ENCODE measurements at places on chromosomes 12 and 14.

- no peak for DNase-seq
These were observed 128.1 kb upstream of the MIS18BP1 start for GRCh38 chr14:45381091-45381490.

DNA sequence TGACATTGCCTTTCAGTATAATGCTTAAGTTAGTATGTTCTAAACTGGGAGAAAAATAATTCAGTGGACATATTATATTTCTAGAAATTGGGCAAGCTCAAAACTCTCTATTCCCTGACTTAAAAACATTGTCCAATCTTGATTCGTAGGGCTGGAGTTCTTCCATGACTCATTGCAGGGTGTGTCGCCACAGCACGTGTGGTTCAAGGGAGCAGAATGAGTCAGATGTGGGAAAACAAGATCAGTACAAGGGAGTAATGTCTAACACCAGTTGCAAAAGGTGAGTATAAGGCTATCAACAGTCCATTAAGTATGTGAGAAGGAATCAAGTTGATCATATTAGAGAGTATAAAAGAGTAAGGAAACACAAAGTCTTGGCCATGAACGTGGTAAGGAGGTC lies 887.0 kb downstream of the TMTC2 start:
- DNase-seq = no peak

- no peak for DNase-seq
These were observed 103.0 kb downstream of the C12orf42 start for GRCh38 chr12:103392722-103393121.

GRCh38 chr14:46490238-46490685 lies 161.3 kb downstream of the RPL10L start:
- DNase-seq = no peak

DNA sequence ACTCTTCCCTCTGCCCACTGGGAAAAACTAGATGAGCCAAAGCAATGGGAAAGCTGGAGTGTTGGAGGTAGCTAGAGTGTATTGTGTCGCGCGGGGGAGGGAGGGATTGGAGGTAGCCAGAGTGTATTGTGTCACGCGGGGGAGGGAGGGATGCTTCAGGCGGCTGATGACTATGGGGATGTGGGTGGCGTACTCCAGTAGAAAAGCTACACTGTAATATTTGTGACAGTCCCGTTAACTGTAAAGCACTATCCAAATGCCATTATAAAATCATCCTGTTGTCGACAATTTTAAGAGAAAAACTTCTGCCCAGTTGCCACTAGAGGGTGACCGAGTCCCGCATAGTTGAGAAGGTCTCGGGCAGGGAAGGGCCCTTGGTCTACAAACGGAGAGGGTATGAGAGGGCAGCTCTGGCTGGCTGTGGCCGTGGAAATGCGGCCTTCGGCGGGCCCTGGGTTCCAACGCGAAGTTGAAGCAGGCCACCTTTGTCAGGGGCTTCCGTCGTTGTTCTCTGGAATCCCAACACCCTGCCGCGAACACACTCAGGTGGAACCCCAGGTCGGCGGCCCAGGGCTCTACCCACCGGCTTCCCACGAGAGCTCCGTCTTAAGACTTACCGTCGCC lies 15.1 kb upstream of the PLEK2 start:
- DNase-seq = peak; percentile 49

GRCh38 chr12:91370086-91370868 lies 187.7 kb upstream of the DCN start:
- DNase-seq = no peak

GRCh38 chr14:36659822-36660735 lies 1.6 kb upstream of the PAX9 start:
- DNase-seq = no peak

DNA sequence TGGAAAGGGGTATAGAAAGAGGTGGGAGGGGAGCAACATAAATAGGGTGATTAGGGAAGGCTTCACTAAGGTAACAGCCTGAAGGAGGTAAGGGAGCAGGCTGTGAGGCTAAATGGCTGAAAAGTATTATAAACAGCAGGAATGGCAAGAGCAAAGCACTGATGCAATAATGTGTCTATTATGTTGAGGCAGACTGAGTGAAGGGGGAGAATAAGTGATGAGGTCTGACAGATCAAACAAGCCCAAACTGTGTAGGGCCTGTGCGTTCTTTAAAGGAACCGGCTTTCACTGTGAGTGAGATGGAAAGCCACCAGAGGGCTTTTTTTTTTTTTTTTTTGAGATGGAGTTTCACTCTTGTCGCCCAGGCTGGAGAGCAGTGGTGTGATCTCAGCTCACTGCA lies 6.7 kb upstream of the VCPKMT start:
- no peak for DNase-seq

GRCh38 chr14:104133496-104133895 lies 4.9 kb upstream of the KIF26A start:
- DNase-seq = no peak

- no peak for DNase-seq
These were observed 28.2 kb upstream of the BCL11B start for GRCh38 chr14:99300190-99300589.

DNA sequence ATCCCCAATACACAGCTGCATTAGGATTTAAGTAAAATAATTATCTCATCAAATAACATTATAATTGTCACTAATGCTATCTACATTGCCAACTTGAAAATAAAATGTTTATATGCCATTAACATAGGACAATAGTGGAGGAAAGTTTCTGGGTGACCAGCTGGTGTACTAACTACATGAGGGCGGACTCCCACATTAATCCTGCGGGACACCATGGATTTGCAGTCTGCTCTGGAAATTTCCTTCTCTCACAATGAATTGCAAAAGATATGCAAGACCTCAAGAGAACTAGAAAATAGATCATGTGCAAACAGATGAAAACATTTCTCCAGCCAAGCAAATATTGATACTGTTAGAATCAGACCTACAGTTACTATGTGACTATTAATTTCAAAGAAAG lies 390.1 kb downstream of the NAV3 start:
- DNase-seq = no peak

DNA sequence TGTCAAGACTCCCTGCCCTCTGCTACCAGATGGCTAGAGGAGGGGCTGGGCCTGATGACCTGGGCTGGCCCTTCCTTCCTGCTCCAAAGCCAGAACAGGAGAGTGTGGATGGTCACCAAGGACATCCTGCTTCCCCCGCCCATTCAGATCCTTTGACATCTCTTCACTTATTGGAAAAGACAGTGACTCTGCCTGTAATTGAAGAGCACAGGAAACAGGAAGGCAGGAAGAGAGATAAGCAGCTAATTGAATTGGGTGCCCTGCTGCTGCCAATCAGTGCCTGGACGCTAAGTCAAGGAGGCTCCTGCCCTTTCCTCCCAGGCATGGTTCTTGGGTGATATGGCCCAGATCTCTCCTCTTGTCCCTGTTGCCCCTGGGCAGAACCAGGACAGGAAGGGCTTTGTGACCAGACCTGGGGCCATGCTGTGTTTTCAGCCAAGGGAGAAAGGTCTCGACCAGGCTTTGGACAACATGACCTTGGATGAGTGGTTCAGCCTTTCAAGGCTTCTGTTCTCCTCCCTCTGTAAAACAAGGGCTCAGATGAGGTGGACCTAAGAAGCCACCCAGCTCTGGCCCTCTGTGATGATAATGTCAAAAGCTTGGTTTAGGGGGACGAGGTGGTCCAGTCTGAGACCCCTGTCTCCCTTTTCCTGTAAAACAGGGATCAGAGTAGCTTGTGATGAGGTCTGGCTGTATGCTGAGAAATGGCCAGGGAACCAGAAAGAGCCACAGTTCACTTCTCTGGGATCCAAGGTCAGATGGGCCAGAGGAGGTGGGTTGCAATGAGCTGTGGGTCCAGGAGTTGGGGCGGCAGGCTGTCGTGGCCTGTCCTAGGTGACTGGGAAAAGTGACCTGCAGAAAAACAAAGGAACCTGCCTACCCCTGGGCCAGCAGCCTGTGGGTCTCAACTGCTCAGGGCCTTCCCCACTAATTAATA lies 38.8 kb downstream of the FAM222A start:
- no peak for DNase-seq

DNA sequence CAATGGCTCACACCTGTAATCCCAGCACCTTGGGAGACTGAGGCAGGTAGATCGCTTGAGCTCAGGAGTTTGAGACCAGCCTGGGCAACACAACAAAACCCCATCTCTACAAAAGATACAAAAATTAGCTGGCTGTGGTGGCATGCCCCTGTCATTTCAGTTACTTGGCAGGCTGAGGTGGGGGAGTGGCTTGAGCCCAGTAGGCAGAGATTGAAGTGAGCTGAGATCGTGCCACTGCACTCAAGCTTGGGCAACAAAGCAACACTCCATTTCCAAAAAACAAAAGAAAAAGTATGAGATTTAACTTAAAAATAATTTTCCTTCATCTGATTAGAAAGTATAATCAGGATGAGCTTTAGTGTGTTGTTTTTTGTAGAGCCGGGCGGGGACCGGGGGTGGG lies 47.9 kb upstream of the BCAT1 start:
- no peak for DNase-seq

DNA sequence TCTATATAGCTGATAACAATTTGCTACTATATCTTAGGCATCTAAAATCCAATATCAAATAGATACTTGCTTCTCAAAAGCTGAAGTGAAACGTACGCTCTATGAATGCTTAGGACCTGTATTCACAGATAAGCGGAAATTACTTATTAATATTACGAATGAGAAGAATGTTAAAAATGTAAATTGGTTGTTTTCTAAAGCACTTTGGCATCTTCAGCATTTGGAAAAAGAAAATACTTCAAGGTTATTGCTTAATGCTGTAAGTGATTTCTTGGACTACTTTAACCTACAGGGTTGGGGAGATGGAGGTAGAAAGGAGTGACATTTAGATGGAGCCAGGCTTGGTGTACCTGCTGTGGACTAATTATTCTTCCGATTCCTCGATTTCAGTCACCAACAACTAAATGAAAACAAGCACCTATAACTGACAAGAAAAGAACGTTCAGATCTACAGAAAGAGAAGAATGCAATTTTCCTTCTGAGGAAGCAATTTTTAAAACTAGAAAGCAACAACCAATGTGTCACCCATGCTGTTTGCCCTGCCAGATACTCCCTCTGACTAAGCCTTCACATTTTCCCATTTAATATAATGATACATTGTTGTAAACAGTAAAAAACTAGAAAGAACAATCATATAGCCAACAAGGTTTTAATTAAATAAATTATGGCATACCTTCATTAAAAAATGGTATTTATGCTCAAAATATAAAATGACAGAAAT lies 49.3 kb downstream of the SLC25A21 start:
- DNase-seq = no peak

- no peak for DNase-seq
These were observed 66.1 kb downstream of the C14orf132 start for GRCh38 chr14:96105089-96105925.

GRCh38 chr12:30811966-30812365 lies 57.2 kb upstream of the CAPRIN2 start:
- no peak for DNase-seq

DNA sequence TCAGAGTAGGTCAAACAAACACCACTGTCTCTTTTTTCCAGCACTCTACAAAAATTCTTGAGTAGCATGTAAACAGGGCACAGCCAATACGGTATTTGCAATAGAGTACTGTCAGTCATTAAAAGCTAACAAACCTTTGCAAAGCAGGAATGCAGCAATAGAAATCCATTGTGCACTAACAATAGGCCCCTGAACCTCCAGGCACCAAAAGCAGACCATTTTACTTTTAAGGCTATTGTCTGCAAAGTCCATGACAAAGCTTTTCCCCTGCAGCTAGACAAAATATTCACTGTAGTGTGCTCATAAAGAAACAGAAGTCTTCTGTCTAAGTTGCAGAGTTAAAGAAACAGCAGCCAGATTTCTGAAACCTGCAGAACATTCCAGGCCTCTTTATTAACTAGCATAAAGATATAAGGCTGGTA lies 191.9 kb downstream of the SOX5 start:
- no peak for DNase-seq

DNA sequence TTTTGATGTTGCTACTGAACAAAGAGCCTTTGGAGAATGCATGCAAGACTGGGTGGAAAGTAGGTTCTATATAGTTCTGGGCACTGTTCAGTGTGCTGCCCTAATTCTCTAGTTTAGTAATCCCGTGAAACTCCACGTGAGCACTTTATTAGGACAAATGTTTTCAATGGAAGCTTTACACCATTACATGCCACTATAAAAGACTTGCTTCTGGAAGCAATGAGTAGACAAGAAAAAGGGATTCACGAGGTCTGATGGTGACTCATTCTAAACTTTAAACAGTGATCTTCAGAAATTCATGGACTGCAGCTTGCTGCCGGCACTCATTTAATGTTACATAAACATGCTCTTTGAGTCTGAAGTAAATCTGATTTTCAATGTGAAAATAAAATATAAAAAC lies 22.3 kb downstream of the ATG14 start:
- DNase-seq = no peak

DNA sequence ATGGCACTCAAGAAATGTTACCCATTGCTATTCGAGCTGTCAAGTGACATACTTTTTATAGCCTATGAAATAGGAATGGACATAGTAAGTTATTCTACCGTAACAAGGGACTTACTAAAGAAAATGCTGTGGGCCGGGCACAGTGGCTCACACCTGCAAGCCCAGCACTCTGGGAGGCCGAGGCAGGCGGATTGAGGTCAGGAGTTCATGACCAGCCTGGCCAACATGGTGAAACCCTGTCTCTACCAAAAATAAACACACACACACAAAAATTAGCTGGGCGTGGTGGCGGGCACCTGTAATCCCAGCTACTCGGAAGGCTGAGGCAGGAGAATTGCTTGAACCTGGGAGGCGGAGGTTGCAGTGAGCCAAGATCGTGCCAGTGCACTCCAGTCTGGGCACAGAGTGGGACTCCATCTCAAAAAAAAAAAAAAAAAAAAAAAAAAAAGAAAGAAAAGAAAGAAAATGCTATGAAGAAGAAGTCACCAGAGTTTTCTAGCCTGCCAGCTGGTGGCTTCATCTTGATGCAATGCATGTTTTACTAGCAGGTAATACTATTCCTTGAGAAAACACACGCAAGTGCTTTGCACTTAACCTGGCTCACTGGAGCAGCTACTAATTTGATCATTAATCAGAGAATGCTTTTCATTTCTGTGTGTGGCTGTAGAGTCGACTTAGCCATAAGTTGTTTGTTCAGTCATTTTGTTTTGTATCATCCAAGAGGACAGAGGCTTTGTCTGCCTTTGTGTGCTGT lies 166.7 kb upstream of the MYL2 start:
- DNase-seq = no peak

DNA sequence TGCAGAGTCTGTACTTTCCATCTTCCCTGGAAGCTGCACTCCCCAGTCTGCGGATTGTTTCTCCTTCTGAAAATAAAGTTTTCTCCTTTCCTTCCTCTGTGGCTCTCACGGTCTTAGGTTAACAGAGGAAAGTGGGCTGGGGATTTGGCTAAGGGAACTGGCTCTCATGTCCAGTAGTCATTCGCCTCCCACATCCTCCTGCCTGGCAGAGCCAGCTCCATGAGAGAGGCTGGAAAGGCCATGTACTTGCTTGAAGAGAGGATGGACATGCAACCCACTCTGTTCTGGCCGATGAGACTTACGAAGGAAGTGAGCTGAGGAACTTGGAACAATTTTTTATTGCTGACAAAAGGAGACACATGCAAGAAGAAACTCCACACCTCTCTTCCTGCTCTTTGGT lies 18.9 kb upstream of the RGS6 start:
- no peak for DNase-seq

DNA sequence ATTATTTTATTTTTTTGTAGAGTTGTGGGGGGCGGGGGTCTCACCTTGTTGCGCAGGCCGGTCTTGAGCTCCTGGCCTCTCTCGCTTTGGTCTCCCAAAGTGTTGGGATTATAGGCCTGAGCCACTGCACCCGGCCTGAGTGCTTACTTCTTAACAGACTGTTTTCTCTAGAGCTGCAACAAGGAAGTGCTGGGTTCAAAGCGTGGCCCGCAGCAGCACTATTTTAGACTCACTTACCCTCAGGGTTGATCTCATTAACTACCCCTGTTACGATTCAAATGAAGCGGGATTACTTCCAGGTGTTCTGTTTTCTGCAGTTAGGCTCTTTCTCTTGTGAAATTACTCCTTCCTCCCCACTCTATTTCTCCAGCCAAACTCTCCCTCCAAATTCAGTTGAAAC lies 8.7 kb downstream of the A2ML1 start:
- no peak for DNase-seq
